ENCODE measurements at places on chromosomes 7 and 10. TPM values are rescaled to one million over a fixed set of nuclear protein-coding genes. Genes with fewer than 3 reads are reported as not detected.

NME8 gene
- total RNA-seq = 0.34 TPM

BAIAP2L1 gene
- 35.1 TPM for total RNA-seq

LMTK2 gene
- total RNA-seq = 14.1 TPM

TWIST1 gene
- total RNA-seq = not detected

TAS2R41 gene
- total RNA-seq = not detected

HOXA4 gene
- not detected for total RNA-seq

PDK4 gene
- not detected for total RNA-seq

TMEM229A gene
- total RNA-seq = 0.06 TPM

VAX1 gene
- not detected for total RNA-seq
